Lower lobe of right lung (tissue), 2 donors: ENCODE measurements at places on chromosomes 7 and 10. TPM values are rescaled to one million over a fixed set of nuclear protein-coding genes. Genes with fewer than 3 reads are reported as not detected.

AGBL3 gene
- total RNA-seq, result 6.1 TPM

CTAGE6 gene
- 0.44 TPM for total RNA-seq

CNPY1 gene
- not detected for total RNA-seq

ZNF33A gene
- total RNA-seq, result 30.2 TPM

CYP2C19 gene
- not detected for total RNA-seq
